ENCODE measurements at places on chromosomes 7 and 10.

DNA sequence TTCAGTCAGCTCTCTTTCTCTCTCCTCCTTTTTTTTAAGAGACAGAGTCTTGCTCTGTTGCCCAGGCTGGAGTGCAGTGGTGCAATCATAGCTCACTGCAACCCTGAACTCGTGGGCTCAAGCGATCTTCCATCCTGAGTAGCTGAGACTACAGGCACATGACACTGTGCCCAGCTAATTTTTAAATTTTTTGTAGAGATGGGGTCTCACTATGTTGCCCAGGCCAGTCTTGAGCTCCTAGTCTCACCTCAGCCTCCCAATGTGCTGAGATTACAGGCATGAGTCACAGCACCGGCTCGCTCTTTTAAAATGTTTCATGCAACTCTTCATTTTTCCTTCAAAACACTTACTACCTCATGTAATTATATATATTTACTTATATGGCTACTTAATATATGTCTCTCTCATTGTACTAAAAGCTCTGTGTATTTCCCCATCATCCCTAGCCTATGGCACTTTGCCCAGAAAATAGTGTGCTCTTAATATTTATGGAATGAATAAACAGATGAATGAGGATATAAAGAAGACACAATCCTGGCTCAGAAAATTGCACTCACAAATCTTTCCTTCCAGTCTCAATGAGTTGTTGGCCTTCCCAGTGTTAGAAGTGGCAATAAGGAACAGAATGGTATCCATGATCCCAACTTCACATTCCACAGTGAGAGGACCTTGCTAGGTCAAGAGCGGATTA lies 33.9 kb downstream of the EBLN1 start:
- DNase-seq = no peak

- DNase-seq = no peak
Measured at GRCh38 chr10:50396491-50397311, 145.4 kb upstream of the ASAH2 start.

DNA sequence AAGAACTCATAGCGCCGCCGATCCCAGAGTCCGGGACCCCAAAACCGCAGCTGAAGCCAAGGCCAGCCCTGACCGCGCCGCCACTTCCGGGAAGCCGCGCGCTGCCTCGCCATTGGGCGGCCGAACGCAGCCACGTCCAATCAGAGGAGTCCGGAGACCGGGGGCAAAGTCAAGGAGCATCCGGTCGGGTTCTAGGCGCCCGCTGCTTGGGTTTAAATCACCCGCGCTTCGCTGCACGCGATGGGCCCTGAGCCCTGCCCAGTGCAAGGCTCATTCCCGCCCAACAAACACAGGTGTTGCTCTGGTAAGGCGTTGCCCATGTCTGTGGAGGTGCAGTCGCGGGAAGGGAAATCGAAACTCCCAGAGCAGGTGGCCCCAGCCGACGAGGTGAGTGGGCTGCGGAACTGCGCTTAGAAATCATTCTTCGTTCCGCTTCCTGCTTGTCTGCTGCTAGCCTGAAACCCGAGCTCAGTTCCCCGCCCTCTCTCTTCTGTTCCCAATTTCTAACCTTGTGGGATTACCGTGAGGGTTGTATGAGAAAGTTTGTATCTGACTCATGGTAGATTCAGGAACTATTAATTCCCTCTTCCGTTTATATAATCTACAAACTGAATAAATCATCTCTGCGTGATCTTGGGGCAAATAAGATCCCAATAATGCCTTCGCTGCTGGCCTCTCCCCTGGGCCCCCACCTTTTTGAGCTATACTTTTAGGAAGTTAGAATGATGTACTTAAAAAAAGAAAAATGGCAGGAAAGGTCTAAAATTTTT lies at the start of gene DCLRE1C:
DCLRE1C (minus strand) TSS at position 96 of the 770 bp plus-strand sequence; CDS start at position 10, 86 bp downstream.
- peak; percentile 88 for DNase-seq

DNA sequence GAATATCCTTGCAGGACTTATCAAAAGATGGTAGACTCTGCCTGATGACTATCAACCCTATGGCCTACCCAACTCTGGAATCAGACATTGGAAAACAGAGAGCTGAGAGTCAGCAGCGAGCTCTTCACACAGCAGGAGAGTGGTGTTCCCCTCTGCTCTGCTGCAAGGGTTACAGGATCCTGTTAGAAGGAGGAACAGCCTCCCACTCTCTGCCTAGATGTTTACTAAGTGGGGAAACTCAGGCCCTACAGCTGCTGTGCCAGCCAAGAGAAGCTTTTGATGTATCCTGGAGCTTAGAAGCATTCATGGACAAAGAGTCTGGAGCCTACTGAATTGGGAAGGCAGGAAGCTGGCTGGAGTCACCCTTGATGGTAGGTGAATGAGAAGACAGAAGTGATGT lies 104.6 kb downstream of the ABLIM1 start:
- DNase-seq = no peak
